ENCODE measurements at places on chromosomes 4 and X.

DNA sequence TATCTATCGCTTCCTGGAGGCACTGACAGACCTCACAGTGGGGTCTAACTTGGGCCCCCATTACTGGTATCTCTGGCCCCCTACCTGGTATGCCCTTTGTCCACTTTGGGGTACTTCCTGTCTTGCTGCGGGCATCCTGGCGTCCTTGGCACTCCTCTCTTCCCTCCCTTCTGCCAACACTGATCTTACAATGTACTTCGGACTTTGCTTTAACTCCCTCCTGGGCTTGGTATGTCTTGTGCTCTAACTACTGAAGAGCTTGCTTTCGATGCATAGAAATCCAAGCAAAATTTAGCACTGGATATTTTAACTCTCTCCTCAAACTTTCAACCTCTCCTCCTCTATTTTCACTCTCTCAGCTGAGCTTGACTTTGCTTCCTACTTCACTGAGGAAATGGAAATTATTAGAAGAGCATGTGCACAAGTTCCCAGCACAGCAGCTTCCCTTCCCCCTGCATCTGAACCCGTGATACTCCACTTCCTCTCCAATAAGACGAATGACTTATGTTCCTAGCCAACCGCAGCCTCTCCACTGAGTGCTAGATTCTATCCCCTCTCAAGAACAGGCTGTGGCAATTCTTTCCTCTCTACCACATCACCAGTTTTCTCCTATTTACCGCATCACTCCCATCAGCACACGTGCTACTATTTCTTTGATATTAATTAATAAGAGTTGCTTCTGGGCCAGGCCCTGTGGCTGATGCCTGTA lies 52.9 kb downstream of the SUPT20HL2 start:
- DNase-seq = no peak

GRCh38 chr4:148649652-148650331 lies 207.6 kb upstream of the NR3C2 start:
- no peak for DNase-seq

- DNase-seq = no peak
These were observed 34.3 kb upstream of the CITED1 start for GRCh38 chrX:72340041-72340440.

GRCh38 chrX:28347476-28347875 lies 239.8 kb upstream of the IL1RAPL1 start:
- no peak for DNase-seq

DNA sequence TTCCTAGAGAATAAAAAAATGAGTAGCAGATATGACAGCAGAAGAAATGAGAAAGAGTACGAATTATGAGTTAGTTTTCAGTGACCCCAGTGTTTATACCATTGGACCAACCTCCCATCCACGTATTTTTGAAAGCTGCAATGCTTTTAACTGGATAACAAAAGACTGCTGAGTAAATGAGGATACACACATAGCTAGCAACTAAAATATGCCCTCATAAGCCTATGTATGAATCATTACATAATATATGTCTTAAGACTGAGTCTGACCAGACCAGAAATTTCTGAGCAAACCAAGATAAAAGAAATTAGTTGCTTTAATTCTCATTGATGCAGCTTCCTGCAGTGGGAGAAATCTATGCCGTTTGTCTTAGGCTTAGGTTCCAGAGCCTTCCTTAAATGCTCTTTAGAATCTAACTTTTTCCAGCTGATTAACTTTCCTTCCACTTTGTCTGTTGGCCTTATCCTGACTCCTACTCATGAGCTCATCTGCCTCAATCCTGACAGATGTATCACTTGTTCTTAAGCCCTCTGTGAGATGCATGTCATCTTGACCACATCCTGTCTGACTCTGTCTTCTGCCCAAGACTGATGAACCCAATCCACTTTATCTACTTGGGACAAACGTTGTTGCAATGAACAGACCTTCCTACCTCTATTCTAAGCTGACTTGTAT lies 301.4 kb upstream of the AADAT start:
- no peak for DNase-seq

GRCh38 chr4:15376594-15376993 lies 51.2 kb upstream of the C1QTNF7 start:
- no peak for DNase-seq

DNA sequence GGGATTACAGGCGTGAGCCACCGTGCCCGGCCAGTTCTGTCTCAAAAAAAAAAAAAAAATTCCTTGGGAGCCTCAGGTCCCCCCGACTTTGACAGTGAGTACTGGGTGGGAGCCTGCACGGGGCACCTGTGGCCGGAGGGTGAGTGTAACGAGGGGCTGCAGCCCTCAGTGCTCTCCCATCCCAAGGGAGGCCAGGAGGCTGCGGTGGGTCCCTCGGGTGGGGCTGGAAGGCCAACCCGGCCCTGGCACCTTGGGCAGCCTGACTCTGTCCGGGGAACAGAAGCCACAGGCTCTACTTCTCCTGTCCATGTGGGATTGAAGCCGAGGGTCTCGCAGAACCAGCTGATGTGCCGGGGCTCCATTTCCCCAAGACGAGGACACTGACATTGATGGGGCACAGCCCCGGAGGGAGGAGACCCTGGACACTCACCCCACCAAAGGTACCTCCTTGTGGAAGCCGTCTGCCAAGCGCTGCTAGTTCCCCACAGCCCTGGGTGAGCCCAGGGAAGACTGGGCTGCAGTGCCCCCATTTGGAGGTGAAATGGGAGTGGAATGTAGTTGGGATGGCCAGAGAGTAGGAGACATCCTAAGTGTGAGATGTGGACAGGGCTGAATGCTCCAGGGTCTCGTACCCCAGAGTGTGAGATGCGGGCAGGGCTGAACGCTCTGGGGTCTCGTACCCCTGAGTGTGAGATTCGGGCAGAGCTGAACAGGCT lies 2.3 kb upstream of the SLC26A1 start:
- DNase-seq = no peak

- no peak for DNase-seq
These were observed 14.3 kb upstream of the TMEM165 start for GRCh38 chr4:55381502-55381901.

GRCh38 chr4:136637071-136637777 lies 895.1 kb downstream of the PCDH18 start:
- no peak for DNase-seq

- DNase-seq = no peak
These were observed 307.0 kb upstream of the SPOCK3 start for GRCh38 chr4:167541286-167541685.

DNA sequence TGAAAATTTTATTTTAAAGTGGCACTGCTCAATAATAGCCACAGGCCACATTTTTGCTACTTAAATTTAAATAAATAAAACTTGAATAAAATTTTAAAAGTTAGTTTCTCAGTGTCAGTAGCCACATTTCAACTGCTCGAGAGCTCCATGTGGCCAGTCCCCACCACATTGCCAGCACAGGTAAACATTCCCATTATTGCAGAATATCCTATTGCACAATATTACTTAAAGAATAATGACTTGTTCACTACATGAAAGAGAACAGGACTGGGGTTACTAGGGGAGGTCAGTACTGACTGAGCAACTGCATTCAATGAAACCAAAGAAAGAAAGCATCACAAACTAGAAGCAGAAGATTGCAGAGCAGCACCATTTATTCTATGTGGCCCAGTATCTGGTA lies 2201.6 kb upstream of the TENM3 start:
- no peak for DNase-seq

DNA sequence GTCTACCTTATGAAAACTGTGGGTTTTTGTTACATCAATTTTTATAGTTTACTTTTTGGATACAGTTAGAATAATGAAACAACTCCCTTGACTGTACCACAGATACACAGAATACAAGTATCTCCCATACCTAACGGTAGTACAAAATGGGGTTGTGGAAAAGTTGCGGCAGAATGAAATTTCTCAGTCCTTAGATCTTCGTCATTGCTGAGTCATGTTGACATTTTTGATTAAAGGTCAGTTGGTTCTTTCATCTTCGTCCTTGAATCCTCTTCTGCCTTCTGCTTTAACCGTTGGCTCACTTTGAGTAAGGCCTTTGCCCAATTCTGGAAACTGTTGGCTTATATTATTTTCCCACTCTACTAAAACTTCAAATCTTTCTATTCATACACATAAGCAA lies 75.6 kb downstream of the TRIML1 start:
- no peak for DNase-seq

DNA sequence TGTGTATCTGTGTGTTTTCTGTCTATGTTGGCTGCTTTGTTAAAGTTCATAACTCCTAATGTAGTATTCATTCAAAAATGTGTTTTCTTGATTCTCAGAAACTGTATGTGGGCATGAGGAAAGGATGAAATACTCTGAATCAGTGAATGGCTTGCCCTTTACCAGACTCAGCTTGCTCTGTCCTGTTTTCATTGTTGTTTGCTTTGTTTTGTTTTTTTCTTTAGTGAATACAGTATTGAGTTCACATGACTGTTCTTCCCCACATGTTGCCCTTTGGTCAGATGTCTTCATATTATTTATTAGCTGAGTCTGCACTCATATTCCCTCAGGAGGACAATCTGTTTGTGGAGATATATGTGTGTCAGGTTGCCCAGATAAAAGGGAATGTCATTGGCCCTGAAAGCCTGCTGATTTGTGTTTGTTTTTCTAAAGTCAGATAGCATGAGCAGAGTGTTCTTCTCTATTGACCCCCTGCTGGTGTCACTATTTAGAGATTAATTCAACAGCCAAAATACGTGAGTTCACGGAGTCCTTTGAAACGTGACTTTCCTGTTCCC lies 1184.4 kb downstream of the RPA4 start:
- no peak for DNase-seq

DNA sequence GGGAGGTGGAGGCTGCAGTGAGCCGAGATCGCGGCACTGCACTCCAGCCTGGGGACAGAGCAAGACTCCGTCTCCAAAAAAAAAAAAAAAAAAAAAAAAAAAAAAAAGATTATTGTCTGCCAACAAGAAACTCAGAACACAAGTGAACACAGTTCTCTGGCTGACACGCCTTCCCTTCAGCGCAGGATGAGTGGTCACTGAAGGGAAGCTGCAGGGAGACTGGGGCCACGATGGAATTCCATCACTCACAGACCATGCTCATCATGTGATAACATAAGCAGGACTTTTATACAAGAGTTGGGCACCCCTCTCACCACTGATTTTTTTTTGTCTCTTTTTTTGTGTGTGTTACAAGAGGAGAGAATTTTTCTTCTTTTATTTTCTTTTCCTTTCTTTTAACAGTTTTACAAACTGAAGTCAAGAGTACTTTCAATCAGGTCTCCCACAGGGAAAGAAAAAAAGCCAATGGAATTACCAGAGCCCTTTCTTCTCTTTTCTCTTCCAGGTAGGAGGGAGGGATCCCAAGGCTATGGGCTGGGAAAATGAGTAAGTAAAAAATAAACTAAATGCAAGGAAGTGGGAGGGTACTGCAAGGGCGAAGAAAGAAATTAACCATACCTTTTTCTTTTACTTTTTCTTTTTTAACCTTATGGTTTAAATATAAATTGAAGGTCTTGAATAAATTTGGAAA lies 435.6 kb downstream of the GPM6A start:
- DNase-seq = no peak

DNA sequence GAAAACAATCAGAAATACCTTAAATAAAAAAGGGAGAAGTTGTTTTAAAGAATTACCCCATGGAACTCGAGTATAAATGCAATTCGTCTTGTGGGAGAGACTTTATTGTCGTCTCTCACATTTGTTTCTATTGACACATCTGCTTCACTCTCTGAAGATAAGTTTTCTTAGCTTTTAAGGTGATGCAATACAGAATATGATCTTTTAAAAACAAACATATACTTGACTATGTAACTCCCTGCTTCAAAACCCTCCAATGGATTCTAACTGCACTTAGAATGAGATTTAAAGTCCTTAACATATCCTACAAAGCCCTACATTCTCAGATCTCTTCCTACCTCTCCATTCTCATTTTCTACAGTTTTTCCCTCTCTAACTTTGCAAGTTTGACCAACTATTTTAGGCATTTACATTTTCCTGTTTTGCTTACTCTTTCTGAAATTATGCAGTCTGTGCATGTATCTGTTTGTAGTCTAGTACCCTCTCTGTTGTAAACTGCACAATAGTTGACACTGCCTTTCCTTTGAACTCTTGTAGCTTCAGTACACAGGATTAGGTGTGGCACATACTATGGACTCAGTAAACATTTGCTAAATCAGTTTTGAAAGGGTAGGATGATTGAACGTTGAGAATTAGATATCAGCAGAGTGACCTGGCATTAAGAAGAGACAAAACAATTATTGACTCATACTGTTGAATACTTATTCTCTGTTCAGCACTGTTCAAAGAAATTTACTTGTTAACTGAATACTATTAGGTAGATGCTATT lies 59.8 kb downstream of the AGTR2 start:
- DNase-seq = no peak

GRCh38 chr4:59058543-59058942 lies 1948.4 kb upstream of the IGFBP7 start:
- no peak for DNase-seq

DNA sequence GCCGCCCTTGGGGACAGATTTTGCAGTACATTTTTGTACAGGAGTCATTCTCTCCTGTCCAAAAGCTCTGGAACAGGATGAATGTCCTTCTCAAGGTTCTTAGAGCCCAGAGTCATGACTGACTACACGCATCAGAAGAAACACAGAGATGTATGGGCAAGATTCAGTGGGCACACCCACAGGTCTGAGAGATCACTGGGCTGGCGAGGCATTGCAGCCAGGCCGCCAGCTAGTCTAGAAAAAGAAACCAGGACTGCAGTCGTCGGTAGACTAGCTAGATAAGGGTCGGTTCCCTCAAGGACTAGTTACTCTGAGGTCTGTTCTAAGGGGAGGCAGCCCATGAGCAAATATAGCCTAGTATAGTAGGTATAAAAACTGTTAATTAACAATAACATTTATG lies 19.8 kb downstream of the GBA3 start:
- no peak for DNase-seq

GRCh38 chrX:123254457-123254856 lies 70.4 kb downstream of the GRIA3 start:
- no peak for DNase-seq

GRCh38 chr4:111946800-111947199 lies 198.5 kb upstream of the FAM241A start:
- DNase-seq = no peak

GRCh38 chrX:152901816-152902501 lies 4.1 kb downstream of the ZNF185 start:
- DNase-seq = no peak

DNA sequence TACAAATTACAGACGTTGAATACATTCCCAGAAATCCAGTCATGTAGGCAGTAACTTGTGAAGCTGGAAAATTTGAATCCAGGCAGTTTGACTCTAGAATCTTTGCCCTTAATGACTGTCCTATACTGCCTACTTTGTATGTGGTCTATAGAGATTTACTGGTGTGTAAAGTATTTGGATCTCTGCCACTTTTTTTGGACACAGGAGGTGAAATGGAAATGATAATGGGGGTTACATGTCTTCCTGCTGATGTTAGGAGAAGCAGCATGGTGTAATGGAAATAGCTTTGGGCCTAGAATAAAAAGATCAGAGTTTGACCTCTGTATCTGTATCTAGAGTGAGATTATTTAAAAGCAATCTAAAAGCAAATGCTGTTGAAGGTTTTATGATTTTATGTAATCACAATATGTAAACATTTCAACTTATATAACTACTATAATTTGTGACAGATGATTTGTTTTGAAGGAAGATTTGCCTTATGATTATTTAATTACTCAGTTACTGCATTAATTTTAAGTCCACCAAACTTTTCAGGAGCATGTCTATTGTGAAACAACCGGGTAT lies 3.3 kb downstream of the COL4A5 start:
- DNase-seq = no peak

- DNase-seq = no peak
These were observed 401.3 kb upstream of the NDST4 start for GRCh38 chr4:115514675-115515074.

- no peak for DNase-seq
These were observed 402.5 kb downstream of the RAPGEF2 start for GRCh38 chr4:159505266-159505975.

Measured in activated T-helper 1 cell treated with anti-CD3 and anti-CD28 coated beads, Interleukin-2, amount 50 U/mL, for 16 hours (primary cell).